CD4-positive, alpha-beta memory T cell (primary cell): ENCODE measurements at places on chromosomes 6 and 20. TPM values are rescaled to one million over a fixed set of nuclear protein-coding genes. Genes with fewer than 3 reads are reported as not detected.
A peak's percentile ranks its signal among the peaks of the same experiment; 100 is the strongest.

- H3K27me3 ChIP-seq, result no peaks in the 10 kb centered on the region
- H3K4me3 ChIP-seq, result peak overlapping the region; percentile 71
- no peak for DNase-seq
- no peaks in the 10 kb centered on the region for H3K36me3 ChIP-seq
- H3K27ac ChIP-seq, result peak overlapping the region; percentile 65
Measured at GRCh38 chr6:73388433-73388799, 6.2 kb upstream of the DDX43 start.

DNA sequence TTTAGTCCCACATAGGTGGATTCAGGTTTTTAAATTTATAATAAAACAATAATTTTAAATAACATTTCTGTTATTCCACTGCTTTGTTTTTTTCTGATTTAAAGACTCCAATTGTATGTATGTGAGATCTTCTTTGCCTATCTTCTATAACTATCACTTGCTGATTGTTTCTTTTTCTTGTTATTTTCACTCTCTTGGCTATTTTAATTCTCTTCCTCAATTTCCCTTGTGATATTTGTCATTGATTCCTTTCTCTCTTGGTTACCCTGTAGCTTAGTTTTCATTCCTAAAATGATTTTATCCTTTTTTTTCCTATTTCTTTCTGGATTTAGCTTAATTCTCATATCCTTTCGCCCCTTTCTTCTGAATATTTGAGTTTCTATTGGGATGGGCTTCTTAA lies 227.3 kb upstream of the TENT5A start:
- H3K36me3 ChIP-seq, result no peaks in the 10 kb centered on the region
- H3K4me1 ChIP-seq, result no peaks in the 10 kb centered on the region
- H3K4me3 ChIP-seq, result no peak overlapping the region
- H3K27me3 ChIP-seq, result no peaks in the 10 kb centered on the region
- H3K27ac ChIP-seq, result no peak overlapping the region

- no peaks in the 10 kb centered on the region for H3K4me1 ChIP-seq
- no peak overlapping the region for H3K27ac ChIP-seq
- H3K27me3 ChIP-seq, result no peaks in the 10 kb centered on the region
- H3K36me3 ChIP-seq, result peaks cover 37% of the 10 kb centered on the region
- H3K4me3 ChIP-seq, result no peak overlapping the region
Measured at GRCh38 chr20:50588034-50588736, 78.0 kb downstream of the PTPN1 start.

- no peak overlapping the region for H3K27ac ChIP-seq
- DNase-seq, result no peak
- peaks cover 6% of the 10 kb centered on the region for H3K4me1 ChIP-seq
- H3K27me3 ChIP-seq, result no peaks in the 10 kb centered on the region
- H3K4me3 ChIP-seq, result no peak overlapping the region
- peaks cover 13% of the 10 kb centered on the region for H3K36me3 ChIP-seq
Measured at GRCh38 chr20:5781798-5782750, 31.9 kb downstream of the SHLD1 start.

The MATN4 gene
- not detected for total RNA-seq

DNA sequence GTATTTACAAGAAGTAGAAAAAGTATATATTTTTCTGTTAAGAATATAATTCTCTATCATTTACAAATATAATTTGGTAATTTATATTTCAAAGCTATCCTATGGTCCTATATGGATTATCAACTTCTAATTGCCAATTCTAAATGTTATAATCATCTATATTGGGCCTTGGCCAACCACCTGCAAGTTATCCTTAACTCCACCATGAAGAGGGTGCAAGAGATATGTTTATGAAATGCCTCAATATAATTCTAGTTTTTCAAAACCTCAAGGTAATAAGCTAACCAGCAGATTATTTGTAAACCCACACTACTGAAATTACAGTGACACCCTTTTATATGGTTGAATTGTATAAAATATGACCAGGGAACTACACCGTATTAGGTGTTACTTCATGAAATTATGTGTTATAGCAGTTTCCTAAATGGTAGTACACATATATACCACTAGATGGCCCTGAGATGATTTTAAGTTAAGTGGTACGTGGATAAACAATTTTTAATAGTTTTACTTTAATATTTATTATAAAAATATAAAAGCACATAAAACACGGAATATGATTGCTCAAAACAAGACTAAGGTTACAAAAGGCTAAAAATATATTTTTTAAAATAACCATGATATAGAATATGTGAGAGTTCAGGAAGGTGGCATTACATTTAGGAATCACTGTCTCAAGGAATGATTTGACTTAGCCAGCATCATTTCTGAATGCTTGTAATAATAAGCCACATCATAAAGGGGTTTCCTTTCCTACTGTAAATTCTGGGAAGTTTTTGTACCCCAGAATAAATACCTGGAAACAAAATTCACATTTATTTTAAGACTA lies 9.8 kb upstream of the PNISR start:
- no peaks in the 10 kb centered on the region for H3K36me3 ChIP-seq
- no peaks in the 10 kb centered on the region for H3K4me1 ChIP-seq
- no peak overlapping the region for H3K4me3 ChIP-seq
- peak; percentile 16 for DNase-seq

DNA sequence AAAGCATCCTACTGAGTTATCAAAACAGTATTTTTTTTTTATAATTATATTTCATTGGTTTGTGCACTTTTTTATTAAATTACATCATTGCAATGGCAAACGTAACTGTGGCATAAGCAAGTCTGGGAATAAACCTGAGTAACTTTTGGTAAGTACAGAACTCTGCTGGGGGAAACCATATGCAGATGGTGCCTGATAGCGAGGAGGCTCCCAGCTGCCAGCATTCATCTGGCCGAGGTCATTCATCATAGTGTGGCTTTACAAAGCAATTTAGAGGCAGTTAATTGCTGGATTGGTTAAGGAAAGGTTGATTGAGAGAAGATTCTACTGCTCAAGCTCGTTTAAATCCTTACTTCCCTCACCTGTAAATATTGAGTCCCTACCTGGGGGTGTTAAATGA lies 52.6 kb downstream of the HECA start:
- no peak for DNase-seq
- H3K4me3 ChIP-seq, result no peak overlapping the region
- no peaks in the 10 kb centered on the region for H3K36me3 ChIP-seq
- peaks cover 13% of the 10 kb centered on the region for H3K4me1 ChIP-seq
- no peak overlapping the region for H3K27ac ChIP-seq

DNA sequence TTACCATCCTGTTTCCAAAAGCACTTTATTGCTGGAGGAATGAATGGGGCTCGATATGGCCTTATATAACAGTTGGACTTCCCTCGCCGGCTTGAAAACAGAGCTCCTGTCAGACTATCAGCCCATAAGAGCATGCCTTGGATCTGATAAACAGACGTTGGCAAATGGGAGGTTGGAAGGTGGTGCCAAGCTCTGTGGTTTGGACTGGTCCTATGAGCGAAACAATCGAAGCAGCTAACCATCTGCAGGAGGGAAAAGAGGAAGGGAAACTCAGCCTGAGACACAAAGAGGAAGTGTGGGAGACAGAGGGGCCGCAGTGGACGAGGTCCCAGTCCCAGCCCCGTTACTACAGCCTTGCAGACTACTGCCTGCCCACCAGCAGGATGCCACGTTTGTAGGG lies 92.9 kb downstream of the TFAP2C start:
- no peaks in the 10 kb centered on the region for H3K4me1 ChIP-seq
- no peak overlapping the region for H3K4me3 ChIP-seq
- no peak overlapping the region for H3K27ac ChIP-seq
- H3K27me3 ChIP-seq, result no peaks in the 10 kb centered on the region
- H3K36me3 ChIP-seq, result no peaks in the 10 kb centered on the region
- DNase-seq, result no peak

GRCh38 chr6:153966001-153966400 lies 73.0 kb upstream of the OPRM1 start:
- H3K27me3 ChIP-seq, result no peaks in the 10 kb centered on the region
- no peak for DNase-seq
- no peak overlapping the region for H3K4me3 ChIP-seq
- no peaks in the 10 kb centered on the region for H3K4me1 ChIP-seq
- no peak overlapping the region for H3K27ac ChIP-seq
- no peaks in the 10 kb centered on the region for H3K36me3 ChIP-seq

- H3K27me3 ChIP-seq, result no peaks in the 10 kb centered on the region
- no peaks in the 10 kb centered on the region for H3K4me1 ChIP-seq
- DNase-seq, result no peak
- no peak overlapping the region for H3K4me3 ChIP-seq
Measured at GRCh38 chr6:35967076-35967774, 46.3 kb upstream of the SRPK1 start.

- no peak for DNase-seq
- H3K27me3 ChIP-seq, result no peaks in the 10 kb centered on the region
- no peak overlapping the region for H3K4me3 ChIP-seq
- no peak overlapping the region for H3K27ac ChIP-seq
Measured at GRCh38 chr6:157728183-157728881, 94.7 kb upstream of the SNX9 start.

DNA sequence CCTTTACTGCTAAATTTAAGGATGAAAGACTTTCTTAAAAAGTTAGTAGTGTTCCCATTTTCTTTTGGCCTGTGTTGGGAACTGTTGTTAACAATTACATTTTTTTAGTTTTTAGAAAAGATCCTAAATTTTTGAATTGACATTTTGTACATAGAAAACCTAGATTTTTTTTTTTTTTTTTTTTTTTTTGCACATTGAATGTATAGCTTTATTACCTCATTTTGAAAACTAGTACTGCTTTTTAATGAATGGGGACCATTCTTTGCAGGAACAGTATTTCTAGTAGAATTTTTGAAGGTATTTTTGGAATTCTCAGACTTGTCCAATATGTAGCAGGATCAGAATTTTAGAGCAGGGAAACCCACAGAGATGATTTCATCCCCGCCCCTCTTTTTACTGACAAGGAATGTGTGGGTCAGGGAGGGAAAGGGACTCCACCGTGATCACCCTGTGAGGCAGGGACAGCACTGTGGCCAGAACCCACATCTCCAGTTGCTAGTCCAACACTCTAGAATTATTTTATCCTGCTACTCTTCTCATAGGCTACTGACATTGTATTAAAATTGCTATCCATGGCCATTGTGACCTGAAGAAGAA lies 154.4 kb upstream of the SUPT3H start:
- H3K4me3 ChIP-seq, result no peak overlapping the region
- no peaks in the 10 kb centered on the region for H3K4me1 ChIP-seq
- DNase-seq, result no peak
- H3K27ac ChIP-seq, result no peak overlapping the region
- H3K27me3 ChIP-seq, result no peaks in the 10 kb centered on the region

The OPRL1 gene
- 1.1 TPM for total RNA-seq

DNA sequence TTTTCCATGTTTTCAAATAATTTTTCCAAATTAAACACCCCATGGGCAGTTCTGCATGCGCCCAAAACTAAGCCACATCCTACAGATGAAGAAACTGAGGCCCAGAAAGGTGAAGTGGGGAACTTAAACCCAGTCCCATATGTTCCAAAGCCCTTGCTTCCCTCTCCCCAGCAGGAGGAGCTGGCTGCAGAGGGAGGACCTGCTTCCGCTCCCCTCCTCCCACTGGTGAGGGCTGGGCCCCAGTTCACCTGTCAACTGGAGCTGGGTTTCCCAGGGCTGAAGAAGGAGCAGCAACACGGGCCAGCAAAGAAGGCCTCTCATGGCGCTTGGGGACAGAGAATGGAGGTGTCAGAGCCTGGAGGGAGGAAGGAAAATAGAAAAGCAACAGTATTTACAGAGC lies 1.4 kb upstream of the RBPJL start:
- DNase-seq, result no peak
- no peak overlapping the region for H3K4me3 ChIP-seq
- no peaks in the 10 kb centered on the region for H3K36me3 ChIP-seq
- peaks cover 6% of the 10 kb centered on the region for H3K27me3 ChIP-seq
- H3K27ac ChIP-seq, result no peak overlapping the region

The HCRTR2 gene
- total RNA-seq, result not detected

The MTFR2 gene
- total RNA-seq, result 1.2 TPM

The PTGIS gene
- total RNA-seq, result not detected

GRCh38 chr6:138590796-138591709 lies 91.8 kb upstream of the NHSL1 start:
- H3K36me3 ChIP-seq, result no peaks in the 10 kb centered on the region
- peaks cover 16% of the 10 kb centered on the region for H3K4me1 ChIP-seq
- peak; percentile 25 for DNase-seq
- no peak overlapping the region for H3K4me3 ChIP-seq
- no peak overlapping the region for H3K27ac ChIP-seq

DNA sequence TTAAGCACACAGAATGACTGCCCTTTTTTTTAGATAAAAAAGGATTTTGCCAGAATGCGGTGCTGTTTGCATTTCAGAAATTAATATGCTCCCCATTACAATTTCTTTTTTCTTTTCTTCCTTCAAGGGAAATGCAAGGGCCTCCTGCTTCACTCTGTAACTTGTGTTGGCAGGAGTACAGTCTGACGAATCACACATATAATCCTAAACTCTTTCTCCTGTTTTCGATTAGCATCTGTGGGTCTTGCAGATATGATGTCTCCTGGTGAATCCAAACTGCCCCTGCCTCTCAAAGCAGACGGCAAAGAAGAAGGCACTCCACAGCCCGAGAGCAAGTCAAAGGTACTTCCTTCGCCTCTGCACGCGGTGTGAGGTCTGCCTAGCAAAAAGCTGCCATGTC lies 149.5 kb downstream of the TMEM242 start:
- no peak overlapping the region for H3K4me3 ChIP-seq
- H3K4me1 ChIP-seq, result no peaks in the 10 kb centered on the region
- DNase-seq, result no peak

DNA sequence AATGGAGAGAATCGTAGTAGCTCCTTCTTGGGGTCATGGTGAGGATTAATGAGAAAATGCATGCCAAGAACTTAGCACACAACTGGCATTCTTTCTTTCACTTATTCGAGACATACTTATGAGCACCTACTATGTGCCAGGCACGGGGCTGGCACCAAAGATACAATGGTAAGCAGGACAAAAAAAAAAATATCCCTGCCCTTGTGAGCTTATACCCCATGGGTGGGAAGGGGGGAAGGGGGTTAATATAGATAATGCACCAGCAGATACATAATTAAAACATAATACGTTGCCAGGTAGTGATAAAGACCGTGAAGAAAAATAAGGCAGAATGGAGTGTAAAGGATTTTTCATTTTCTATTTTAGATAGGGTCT lies 8.3 kb downstream of the SLC13A3 start:
- H3K4me1 ChIP-seq, result no peaks in the 10 kb centered on the region
- H3K27ac ChIP-seq, result no peak overlapping the region
- H3K27me3 ChIP-seq, result no peaks in the 10 kb centered on the region
- H3K36me3 ChIP-seq, result no peaks in the 10 kb centered on the region
- no peak for DNase-seq

DNA sequence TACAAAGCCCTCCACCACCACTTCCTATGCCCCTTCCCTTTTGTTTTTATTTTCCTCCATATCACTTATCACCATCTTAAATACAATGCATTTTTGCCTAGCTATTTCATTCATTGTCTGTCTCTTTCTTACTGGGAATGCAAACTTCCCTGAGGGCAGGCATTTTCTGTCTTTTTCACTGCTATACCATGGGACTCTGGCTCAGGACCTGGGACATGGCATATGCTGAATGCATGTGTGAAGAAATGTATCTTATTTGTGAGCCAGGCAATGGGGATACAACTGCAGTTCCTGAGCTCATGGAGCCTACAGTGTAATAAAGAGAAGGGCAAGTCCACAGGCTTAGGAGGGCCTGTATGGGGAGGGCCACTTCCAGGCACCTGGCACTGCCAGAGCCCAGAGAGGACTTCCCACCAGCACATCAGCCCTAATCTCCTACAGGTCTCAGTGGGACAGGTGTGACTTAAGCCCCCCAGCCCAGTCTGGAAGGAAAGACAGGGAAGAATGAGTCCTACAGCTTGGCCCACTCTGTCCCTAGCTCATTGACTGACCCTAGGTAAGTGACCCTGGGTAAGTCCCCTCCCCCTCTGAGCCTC lies 43.2 kb downstream of the TFEB start:
- no peaks in the 10 kb centered on the region for H3K4me1 ChIP-seq
- no peaks in the 10 kb centered on the region for H3K36me3 ChIP-seq
- DNase-seq, result no peak
- no peak overlapping the region for H3K27ac ChIP-seq
- H3K27me3 ChIP-seq, result no peaks in the 10 kb centered on the region
